Motor neuron (in vitro differentiated cells): ENCODE measurements at places on chromosomes 2 and 18. TPM values are rescaled to one million over a fixed set of nuclear protein-coding genes. Genes with fewer than 3 reads are reported as not detected.

- ATAC-seq = no peak
Measured at GRCh38 chr18:62458346-62458745, 64.5 kb upstream of the ZCCHC2 start.

The GALNT5 gene
- total RNA-seq = 0.29 and 0.71 TPM in 2 replicates

The ABCB11 gene
- 0.10 TPM in 1 of 2 replicates, not detected in the other for total RNA-seq

- ATAC-seq = peak; percentile 85
Measured at GRCh38 chr18:10403708-10404107, 50.7 kb upstream of the APCDD1 start.

The OSR1 gene
- 0.36 and 0.58 TPM in 2 replicates for total RNA-seq

- ATAC-seq = no peak
Measured at GRCh38 chr2:106094131-106094841, 99.8 kb downstream of the UXS1 start.

The GPR45 gene
- 1.0 and 1.1 TPM in 2 replicates for total RNA-seq

GRCh38 chr2:5125017-5125730 is 567.0 kb upstream of the SOX11 start:
- ATAC-seq = no peak

DNA sequence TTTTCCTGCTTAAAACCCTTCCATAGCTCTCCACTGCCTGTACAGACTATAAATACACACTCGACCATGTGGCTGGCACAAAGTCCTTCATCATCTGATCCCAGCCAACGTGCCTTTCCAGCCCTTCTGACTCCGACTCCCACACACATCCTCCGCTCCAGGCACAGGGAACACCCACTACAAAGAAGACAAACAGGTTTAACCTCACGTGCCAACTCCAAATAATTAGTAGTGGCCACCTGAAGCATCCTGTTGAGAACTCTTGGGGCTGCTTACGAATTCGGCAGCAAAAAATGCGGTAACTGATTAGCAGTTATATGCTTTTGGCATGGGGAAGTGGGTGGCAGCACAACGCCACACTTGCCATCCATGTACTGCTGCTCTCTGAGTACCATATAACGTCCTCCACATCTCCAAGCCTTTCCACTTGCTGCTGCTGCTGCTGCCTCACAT is 12.1 kb downstream of the SPIRE1 start:
- peak; percentile 92 for ATAC-seq

- ATAC-seq = no peak
Measured at GRCh38 chr2:113872201-113872600, 17.7 kb upstream of the ACTR3 start.

The ACVR1C gene
- 0.74 and 0.93 TPM in 2 replicates for total RNA-seq

DNA sequence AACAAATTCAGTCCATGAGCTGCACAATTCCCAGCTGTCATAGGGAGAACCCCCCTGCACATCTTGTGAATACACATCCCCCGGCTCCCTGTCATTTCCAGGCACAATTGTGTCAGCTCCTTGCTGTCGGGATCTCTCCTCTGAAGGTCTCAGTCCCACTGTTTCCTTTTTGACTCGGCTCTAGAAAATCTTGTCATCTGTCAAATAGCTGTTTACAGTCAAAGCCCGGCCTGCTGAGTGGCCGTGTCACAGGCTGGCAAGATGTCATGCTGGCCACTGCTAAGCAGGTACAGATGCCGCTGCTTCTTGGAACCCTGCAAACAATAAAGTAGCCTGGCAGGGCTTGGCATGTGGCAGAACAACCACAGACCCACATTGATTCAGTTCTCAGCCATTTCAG is 61.7 kb downstream of the LYPD1 start:
- no peak for ATAC-seq

GRCh38 chr2:26577442-26578112 is 63.6 kb downstream of the CIB4 start:
- peak; percentile 89 for ATAC-seq

GRCh38 chr2:157178874-157179273 is 78.6 kb upstream of the GALNT5 start:
- no peak for ATAC-seq

- no peak for ATAC-seq
Measured at GRCh38 chr2:86350751-86351150, 13.3 kb upstream of the REEP1 start.

The NDUFS1 gene
- total RNA-seq = 89.1 and 95.6 TPM in 2 replicates

GRCh38 chr18:13273800-13274199 is 55.2 kb downstream of the LDLRAD4 start:
- no peak for ATAC-seq

DNA sequence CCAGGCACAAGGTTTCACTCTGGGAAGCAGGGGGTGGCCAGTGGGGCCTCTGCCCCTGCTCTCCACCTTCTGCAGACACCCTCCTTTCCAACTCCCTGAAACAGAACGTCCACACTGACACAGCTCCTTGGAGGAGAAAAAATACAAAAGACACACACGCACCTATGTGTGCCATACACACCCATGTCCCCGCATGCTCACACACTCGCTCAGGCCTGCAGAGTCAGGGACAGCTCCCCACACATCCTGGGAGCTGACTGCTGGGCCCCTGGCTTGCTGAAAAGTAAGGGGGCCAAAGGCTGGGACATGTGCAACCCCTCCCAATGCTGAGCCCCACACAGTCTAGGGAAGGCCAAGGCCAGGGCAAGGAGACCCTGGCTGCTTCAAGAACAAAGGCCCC is 200.5 kb downstream of the TNS1 start:
- no peak for ATAC-seq

DNA sequence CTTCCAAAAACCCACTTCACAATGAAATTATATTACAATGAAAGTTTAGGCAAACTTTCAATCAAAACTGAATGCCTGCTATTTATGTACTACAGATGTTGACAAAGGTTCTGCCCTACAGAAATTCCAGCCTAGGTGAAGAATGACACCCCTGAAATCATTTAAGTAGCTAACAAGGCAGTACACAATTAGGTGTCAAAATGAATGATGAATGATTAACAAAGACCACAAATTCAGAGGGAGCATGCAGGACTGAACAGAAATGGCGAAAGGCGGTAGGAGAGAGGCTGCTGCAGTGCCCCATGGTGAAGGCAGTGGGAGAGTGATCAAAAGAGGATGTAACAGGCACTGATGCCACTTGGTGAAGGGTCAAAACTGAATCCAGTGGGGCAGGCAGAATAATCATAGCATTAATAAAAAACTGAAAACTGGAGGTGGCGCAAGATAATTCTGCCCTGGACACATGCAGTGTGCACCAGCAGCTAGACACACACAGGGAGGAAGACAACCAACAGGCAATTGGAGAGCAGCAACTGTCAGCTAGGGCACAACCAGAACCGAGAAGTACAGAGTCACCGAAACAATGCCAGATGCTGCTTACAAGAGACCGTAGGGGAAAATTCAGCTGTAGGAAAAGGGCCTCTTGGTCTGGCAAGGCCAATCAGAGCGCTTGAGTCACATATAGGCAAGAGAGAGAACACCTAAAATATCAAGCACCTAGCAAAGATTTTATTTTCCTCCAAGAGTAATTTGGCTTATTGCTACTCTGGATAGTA is 4.5 kb downstream of the TMEM131 start:
- ATAC-seq = no peak

The DPYSL5 gene
- total RNA-seq = 0.09 and 1.5 TPM in 2 replicates

GRCh38 chr2:28102455-28102874 is 211.9 kb downstream of the BABAM2 start:
- ATAC-seq = peak; percentile 71

GRCh38 chr2:155377931-155378444 is 679.5 kb downstream of the KCNJ3 start:
- ATAC-seq = no peak

GRCh38 chr2:187982668-187983067 is 309.0 kb upstream of the GULP1 start:
- peak; percentile 79 for ATAC-seq

GRCh38 chr2:16040271-16041010 is 100.1 kb downstream of the MYCN start:
- peak; percentile 78 for ATAC-seq

The FAM110C gene
- total RNA-seq = 2.1 and 2.4 TPM in 2 replicates

- ATAC-seq = no peak
Measured at GRCh38 chr2:204129591-204130294, 193.2 kb downstream of the ICOS start.

DNA sequence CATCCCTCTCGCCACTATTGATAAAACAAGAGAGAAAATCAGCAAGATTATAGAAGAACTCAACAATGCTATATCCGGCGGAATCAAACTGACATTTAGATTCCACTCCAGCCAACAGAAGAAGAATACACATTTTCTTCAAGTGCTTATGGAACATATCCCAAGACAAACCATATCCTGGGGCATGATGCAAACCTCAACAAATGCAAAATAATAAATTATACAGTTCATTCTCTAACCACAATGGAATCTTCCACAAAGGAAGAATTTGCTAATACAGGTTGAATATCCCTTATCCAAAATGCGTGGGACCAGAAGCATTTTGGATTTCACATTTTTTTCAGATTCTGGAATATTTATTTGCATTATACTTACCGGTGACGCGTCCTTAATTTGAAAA is 51.4 kb upstream of the YPEL5 start:
- ATAC-seq = peak; percentile 82

The ANKRD23 gene
- 3.8 and 4.0 TPM in 2 replicates for total RNA-seq

DNA sequence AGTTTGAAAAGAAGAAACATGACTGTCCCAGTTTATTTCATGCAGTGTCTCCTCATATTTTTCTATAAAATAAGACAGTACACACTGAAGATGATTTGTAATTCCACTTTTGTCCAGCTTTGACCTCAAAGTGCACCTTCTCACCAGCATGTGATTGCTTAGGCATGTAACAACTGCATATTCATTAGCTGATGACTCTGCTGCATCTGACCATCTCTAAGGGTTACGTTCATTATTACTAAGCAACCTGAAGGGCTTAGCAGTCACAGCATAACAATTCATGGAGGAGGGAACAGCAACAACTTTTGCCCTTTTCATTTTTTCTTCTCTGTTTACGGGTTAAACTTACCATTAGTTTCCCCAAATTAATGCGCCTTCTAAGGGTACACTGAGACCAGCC is 330.6 kb upstream of the PIK3C3 start:
- ATAC-seq = peak; percentile 97

DNA sequence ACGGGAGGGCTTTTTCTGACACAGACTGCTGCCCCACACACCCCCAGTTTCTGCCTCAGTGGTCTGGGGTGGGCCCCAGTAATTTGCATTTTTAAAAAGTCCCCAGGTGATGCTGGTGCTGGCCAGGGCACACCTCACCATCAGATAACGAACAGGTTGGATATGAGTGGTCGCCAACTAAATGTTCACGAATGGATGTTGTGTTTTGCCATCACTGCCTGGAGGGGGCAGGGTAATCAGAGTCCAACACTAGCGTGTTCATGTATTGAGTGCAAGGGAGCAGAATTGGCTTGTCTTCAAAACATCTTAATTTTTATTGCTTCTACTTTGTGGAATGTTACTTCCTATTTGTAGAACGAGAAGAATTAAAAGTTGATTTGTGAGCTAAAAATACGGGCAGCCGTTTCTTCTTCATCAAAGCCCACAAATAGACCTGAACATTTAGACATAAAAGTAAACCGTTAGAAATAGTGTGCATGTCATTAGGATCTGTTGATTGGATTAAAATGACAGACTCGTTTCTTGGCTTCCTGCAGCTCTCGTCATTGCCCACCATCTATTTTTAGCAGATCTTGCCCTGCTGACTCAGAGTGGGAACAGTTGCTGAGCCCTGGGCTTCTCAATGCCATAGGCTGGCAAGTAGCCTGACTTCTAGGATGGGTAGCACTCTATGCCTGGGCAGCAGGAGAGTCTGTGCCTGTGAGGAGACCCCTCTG is 45.2 kb downstream of the NCK2 start:
- ATAC-seq = no peak

The KHK gene
- 0.22 and 1.3 TPM in 2 replicates for total RNA-seq

GRCh38 chr2:217740178-217740577 is 262.6 kb downstream of the TNS1 start:
- ATAC-seq = no peak

The CAPN14 gene
- total RNA-seq = 0.37 and 0.67 TPM in 2 replicates

GRCh38 chr2:232476791-232477190 is 10.8 kb downstream of the ECEL1 start:
- no peak for ATAC-seq

GRCh38 chr18:7002107-7002506 is 115.5 kb downstream of the LAMA1 start:
- no peak for ATAC-seq

The DCDC2C gene
- not detected in 2 replicates for total RNA-seq

GRCh38 chr18:65955747-65956146 is 204.9 kb downstream of the CDH7 start:
- ATAC-seq = peak; percentile 96

The OR6B2 gene
- total RNA-seq = 0.31 TPM in 1 of 2 replicates, not detected in the other

DNA sequence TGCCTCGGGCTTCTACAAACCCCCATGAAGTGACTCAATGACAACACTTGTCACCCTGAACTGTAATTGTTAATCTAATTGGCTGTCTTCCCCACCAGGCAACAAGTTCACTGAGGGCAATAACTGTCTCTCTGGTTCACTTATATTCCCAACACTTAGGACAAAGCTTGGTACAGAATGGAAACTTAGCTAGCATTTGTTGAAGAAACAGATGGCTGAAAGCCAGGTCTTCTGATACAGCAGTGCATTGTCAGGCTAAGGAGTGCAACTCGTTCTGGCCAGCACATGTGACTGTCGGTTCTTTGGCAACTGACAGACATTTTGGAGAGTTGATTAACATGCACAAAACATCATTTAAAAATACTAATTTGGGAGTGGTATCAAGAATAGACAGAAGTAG is 14.6 kb upstream of the DNAJC27 start:
- ATAC-seq = peak; percentile 46

DNA sequence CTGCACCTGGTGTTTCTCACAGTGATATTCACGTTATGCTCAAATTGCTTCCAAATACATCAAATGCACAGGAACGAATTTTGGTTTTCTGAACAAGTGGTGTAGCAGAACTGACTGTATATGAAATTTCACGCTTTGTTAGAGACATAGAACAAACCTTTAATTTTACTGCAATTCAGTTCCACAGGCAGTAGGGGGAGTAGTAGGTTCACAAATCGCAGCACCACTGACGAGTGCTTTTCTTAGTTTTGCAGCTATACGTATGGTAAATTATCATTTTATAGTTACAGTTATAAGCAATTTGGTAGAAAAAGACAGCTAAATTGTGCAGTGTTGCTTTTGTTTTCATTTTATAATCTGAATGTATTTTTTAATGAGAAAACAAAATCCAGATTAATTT is 113.3 kb downstream of the KIAA1328 start:
- ATAC-seq = no peak

DNA sequence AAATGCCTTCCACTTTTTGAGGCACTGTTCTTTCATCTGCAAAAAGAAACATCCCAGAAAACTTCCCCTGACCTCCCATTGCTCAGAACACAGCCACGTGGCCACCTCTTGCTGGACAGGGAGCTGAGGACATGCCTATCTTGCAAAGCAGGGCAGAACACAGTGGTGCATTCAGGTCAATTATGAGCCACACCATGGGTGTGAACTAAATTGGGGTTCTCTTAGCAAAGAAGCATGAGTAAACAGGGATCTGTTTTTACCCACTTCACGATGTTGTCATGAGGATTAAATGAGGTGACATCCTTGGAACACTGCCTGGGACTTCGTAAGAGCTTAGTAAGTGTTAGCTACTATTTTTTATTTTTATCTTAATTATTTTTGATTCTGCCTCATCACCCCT is 25.1 kb downstream of the BMP10 start:
- no peak for ATAC-seq
